ENCODE measurements at places on chromosomes 11 and 22.

- DNase-seq = no peak
Observed at GRCh38 chr11:32428665-32429303, 6.6 kb downstream of the WT1 start.

DNA sequence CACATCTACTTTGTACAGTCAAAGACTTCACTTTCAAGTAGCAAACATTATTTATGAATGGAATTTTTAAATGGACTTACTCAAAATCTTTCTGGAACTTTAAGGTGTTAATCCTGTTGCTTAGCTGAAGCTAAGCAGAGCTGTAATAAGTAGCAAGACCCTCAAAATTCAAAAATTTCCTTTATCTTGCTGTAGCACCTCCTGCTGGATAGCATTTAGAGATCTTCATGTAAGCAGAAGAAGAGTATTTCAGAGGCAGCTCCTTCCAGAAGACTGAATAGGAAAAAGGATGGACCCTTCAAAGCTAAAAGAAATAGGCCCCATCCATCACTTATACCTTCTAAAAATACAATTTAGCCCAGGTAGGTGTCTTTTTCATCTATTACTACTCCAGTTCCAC lies 3.4 kb downstream of the PHF21A start:
- no peak for DNase-seq

- DNase-seq = no peak
Observed at GRCh38 chr11:63022441-63022840, 6.8 kb upstream of the SLC22A8 start.

GRCh38 chr22:47328550-47329243 lies 566.2 kb downstream of the TBC1D22A start:
- DNase-seq = no peak

DNA sequence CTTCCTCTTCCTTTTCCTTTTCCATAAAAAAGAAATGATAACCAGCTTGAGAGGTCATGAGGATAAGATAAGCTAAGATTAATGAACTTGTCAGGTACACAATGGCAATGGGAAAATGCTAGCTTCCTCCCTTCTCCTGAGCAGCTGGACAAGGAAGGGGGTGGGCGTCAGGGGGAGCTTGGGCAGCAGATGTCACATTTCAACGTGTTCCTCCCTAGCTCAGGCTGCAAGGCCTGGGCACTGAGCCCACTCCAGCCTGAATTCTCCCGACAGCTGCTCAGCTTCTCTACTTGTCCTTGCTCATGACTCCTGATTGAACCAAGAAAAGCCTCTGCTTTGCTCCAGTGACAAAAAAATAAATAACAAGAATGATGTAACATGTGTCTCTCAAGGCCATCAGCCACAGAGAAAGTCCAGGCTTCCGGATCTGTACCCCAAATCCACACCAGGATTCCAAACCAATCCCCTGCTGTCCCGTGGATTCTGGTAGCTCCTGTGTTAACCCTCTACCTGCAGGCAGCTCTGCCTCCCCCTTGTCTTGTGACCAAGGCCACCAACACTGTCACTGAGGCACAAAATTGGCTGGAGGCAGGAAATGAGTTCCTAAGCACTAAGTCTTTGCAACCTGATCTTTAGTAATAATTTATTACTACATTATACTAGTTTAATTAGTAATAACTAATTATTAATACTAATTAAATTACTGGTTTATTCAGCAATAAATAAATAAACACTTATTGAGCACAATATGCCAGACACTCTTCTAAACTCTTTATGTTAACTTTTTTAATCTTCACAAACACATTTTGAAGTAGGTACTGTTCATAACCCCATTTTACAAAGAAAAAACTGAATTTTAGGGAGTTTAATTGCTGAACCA lies 146.5 kb downstream of the CCDC34 start:
- no peak for DNase-seq

- no peak for DNase-seq
Observed at GRCh38 chr11:16000065-16000464, 356.3 kb downstream of the SOX6 start.

DNA sequence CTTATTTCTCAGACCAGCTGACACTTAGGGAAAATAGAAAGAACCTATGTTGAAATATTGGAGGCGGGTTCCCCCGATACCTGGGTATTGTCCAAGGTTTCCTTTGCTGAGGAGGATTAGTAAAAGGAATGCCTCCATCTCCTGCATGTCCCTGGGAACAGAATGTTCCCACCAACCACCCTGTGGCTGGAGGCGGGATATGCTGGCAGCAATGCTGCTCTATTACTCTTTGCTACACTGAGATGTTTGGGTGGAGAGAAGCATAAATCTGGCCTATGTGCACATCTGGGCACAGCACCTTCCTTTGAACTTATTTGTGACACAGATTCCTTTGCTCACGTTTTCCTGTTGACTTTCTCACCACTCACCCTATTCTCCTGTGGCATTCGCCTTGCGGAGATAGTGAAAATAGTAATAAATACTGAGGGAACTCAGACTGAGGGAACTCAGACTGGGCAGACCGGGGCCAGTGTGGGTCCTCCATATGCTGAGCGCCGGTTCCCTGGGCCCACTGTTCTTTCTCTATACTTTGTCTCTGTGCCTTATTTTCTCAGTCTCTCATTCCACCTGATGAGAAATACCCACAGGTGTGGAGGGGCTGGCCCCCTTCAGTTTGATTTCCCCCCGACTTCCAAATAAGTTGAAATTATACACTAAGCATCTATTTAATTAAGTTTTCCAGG lies 32.1 kb downstream of the IGLL1 start:
- no peak for DNase-seq

GRCh38 chr11:69641681-69642548 lies 959 bp downstream of the CCND1 start:
- no peak for DNase-seq

- DNase-seq = no peak
Observed at GRCh38 chr11:105296386-105296785, 156.8 kb upstream of the CARD18 start.

DNA sequence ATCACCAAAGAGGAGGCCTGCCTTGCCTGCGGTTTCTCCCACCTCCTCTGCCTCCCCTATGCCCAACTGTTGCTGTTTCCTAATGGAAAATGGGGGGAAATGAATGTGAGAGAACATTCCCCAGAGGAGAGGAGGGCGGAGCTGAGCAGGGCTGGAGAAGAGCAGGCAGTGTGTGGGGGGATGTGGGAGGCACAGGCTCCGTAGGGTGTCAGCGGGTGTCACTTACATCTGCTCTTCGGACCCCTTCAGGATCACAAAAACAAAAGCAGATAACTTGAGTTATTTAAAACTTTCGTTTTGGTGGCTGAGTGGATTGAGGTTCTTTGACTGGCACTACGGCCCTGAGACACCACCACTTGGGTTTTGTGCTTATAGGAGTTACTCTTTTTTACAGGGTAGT lies 93.8 kb downstream of the CEP164 start:
- DNase-seq = no peak

DNA sequence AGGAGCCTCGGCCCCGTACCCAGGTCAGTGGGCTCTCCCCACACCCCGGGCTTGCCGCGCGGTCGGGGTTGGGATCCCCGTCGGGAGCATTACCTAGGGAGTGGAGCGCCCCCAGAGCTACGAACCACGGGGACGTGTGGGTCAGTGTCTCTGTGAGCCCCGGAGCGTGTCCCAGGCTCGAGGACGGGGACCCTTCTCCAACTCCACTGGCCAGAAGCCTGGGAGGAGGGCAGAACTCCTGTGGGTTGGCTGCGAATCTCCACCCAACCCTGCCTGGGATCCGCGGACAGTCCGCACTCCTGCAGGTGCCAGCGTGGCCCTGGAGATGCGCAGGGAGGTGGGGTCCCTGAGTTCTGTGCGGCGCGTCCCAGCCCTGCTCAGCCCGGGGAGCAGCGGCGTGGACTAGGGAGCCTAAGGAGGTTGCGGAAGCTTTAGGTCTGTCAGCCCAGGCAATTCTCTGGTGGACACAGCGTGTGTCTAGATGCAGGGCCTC lies 346 bp downstream of the PPFIBP2 start:
- no peak for DNase-seq

Measured in T-helper 2 cell treated with Interferon-gamma antibody and Interleukin-4, amounts not matched to agents 5 μg/mL and 100 μg/mL, for 36 hours (primary cell).